Activated gamma-delta T cell (primary cell): ENCODE measurements at places on chromosomes 6 and 20.

DNA sequence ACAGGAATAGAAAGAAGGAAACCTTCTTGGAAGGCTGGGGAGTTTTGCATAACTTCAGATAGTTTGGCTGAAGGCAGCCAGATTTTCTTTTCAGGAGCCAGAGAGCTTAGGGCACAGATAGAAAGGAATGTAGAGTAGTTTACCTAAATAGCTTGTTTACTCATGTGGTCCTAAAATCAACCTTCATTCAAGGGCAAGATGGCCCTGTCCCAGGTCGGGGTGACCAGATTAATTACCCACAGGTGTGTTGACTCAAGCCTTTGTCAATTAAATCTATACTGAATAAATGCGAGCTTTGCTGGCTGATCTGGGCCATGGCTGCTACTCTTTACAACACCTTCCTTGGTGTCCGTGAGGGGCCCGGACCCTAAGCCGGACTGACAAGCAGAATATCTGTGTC is 792.0 kb upstream of the MAN1A1 start:
- no peak for DNase-seq

DNA sequence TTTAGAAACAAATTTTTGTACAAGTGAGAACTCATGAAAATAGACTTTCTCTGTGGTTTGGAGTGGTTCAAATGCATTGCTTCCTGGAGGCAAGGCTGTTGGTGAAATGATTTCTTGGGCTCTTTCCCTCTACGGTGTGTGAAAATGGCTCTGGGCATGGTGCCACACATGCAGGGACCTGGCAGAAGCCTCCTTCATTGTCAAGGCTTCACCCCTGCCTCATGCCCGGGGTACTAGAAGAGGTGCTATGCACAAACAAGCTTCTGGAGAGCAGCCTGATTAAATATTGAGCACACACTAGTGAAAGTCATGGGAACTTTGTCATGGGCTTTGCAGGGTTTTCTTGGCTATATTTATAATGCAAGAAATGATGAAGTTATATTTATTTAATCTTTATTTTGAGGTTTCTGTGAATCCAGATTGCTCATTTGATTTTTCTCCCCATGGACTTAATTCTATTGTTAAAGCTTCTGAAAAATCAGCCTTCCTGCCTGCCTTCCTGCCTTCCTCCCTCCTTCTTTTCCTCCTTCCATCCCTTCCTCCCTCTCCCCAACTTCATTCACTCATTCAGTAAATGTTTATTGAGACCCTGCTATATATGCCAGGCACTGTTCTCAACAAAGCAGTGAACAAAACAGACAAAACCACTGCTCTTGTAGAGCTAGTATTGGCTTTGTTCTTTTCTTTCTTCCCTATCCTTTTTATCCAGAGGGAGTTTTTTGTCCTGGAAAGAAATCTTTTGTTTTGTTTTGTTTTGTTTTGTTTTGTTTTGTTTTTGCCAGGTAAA is 21.0 kb downstream of the C6orf89 start:
- DNase-seq = no peak

DNA sequence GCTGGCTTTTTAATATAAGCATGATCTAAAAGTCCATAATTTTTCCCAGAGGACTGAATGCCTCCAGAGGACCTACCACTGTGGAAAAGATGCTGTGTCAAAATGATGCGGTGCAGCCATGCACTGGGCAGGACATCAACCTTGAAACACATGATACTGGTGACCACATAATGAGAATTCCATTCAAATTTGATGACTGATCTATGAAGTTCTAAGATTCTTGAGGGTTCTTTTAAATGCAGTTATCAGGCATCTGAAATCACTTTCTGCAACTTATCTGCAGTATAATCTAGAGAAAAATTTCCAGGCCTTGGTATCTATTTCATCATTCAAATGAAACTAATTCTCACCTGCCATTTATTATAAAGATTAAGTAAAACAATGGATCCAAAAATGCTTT is 15.0 kb upstream of the MARCKS start:
- DNase-seq = no peak

DNA sequence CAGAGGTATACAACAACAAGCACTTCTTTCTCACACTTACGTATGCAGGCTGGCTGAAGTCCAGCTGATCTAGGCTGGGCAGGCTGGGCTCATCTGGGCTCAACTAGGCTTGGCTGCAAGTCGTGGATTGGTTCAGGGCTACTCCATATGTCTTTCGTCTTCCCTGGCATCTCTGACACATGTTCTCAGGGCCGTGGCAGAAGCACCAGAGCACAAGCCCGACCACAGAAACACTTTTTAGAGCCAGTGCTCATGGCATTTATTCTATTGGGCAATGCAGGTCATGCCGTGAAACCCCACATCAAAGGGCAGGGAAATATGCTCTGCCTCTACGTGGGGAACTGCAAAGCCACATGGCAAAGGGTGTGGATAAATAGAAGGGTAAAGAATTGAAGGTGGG is 93.8 kb downstream of the RIN2 start:
- no peak for DNase-seq

DNA sequence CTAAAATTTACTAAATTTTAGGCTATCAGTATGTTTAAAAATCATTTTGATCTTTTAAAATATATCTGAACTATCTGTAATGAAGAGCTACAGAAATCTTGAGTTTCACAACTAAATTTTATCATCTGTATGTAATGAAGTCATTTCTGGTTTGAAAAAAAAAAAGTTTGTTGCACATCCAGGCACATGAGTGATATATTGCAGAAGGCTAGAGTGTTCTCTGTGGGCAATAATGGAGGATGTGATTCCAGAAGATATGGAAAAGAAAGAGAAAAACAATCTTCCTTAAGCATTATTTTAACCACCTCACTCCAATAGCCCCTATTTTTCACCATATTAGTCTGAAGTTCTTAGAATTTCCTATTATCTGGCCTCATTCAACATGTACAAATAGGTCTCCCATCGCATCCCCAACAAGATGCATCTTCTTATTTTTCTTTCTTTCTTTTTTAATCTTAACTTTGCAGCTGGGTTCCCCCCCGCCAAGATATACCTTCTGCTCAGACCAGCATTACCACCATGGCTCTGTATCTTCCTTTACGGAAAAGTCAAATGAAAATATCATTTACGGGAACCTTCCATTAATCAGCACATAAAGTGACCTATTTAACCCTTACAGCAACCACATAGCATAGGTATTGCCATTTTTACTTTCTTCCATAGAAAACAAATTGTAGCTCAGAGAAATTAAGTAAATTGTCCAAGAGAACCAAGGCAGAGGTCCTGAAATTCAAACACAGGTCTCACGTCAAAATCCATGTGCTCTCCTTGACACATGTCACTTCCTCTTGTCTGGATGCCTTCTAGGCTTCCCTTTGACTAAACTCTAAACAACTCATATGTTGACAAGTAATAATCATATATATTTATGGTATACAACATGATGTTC is 116.9 kb downstream of the KIF13A start:
- DNase-seq = no peak
